ENCODE measurements at places on chromosomes 5 and 9. TPM values are rescaled to one million over a fixed set of nuclear protein-coding genes. Genes with fewer than 3 reads are reported as not detected.

- no peaks in the 10 kb centered on the region for H3K36me3 ChIP-seq
- peak; percentile 10 for DNase-seq
- no peaks in the 10 kb centered on the region for H3K27me3 ChIP-seq
- no peak overlapping the region for H3K4me3 ChIP-seq
- no peaks in the 10 kb centered on the region for H3K4me1 ChIP-seq
These were observed 28.4 kb upstream of the LRRC19 start for GRCh38 chr9:27033815-27034403.

Gene GRXCR2
- not detected for total RNA-seq

DNA sequence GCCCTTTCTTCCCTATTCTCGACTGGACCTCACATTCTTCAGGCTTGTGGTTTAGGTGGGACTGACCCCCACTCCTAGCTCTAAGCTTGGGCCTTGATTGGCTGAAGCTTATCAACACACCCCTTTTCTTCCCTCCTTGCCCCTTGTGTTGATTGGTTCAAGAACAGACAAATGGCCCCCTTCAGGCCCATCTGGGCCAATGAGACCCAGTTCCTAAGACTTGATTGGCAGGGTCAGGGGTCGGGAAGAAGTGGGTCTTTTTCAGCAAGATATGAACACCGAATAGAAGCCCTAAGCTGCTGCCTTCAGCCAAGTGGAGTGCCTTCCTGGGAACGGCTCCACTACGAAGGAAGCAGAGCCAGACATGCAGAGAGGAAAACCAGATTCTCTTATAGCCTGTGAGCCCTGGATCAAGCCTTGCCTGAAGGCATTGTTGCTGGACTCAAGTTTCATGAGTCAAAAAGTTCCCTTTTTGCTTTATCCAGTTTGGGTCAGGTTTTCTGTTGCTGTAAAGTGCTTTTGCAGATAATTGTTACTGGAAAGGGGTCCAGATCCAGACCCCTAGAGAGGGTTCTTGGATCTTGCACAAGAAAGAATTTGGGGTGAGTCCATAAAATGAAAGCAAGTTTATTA lies 22.4 kb upstream of the NCS1 start:
- no peaks in the 10 kb centered on the region for H3K4me1 ChIP-seq
- H3K4me3 ChIP-seq, result no peak overlapping the region
- H3K27me3 ChIP-seq, result no peaks in the 10 kb centered on the region
- DNase-seq, result no peak
- H3K27ac ChIP-seq, result no peak overlapping the region

GRCh38 chr9:106479679-106480078 lies 383.3 kb upstream of the ZNF462 start:
- H3K4me1 ChIP-seq, result no peaks in the 10 kb centered on the region
- H3K4me3 ChIP-seq, result no peak overlapping the region
- no peak overlapping the region for H3K27ac ChIP-seq
- no peak for DNase-seq
- no peaks in the 10 kb centered on the region for H3K27me3 ChIP-seq
- no peaks in the 10 kb centered on the region for H3K36me3 ChIP-seq

Gene MSMP
- not detected for total RNA-seq

Gene AFAP1L1
- not detected for total RNA-seq

- H3K4me1 ChIP-seq, result no peaks in the 10 kb centered on the region
- no peaks in the 10 kb centered on the region for H3K27me3 ChIP-seq
- no peak overlapping the region for H3K4me3 ChIP-seq
- no peaks in the 10 kb centered on the region for H3K36me3 ChIP-seq
These were observed 93.4 kb downstream of the PDE6A start for GRCh38 chr5:149851211-149851610.

GRCh38 chr9:124878021-124878420 lies 16.1 kb downstream of the ARPC5L start:
- H3K4me3 ChIP-seq, result no peak overlapping the region
- H3K36me3 ChIP-seq, result peaks cover 82% of the 10 kb centered on the region
- peaks cover 22% of the 10 kb centered on the region for H3K4me1 ChIP-seq
- H3K27me3 ChIP-seq, result no peaks in the 10 kb centered on the region
- H3K27ac ChIP-seq, result no peak overlapping the region

Gene NMUR2
- not detected for total RNA-seq

GRCh38 chr5:150293091-150293941 lies 3.7 kb upstream of the CAMK2A start:
- no peaks in the 10 kb centered on the region for H3K27me3 ChIP-seq
- DNase-seq, result no peak
- H3K36me3 ChIP-seq, result no peaks in the 10 kb centered on the region
- no peak overlapping the region for H3K27ac ChIP-seq
- H3K4me3 ChIP-seq, result no peak overlapping the region

Gene CDKN2B
- 0.64 TPM for total RNA-seq

Measured in CD4-positive, alpha-beta memory T cell (primary cell).